ENCODE measurements at places on chromosomes 1 and 21.

DNA sequence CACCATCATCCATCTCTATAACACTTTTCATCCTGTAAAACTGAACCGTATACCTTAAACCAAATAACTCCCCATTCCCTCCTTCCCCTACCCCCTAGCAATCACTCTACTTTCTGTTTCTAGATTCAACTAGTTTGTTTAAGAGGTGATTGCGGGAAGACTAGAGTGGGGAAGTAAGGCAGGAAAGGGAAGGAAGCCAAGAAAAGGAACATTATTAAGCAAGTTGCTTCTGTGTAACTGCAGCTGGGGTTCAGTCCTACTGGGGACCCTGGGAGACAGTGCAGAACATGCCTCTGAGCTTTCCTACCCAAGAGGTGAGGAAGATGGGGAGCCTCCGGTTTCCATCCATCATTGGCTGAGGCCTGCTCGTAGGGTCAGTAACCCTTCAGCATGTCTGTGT, 28.9 kb upstream of the H3-3A start:
- DNase-seq: no peak

- no peak for DNase-seq
Observed at GRCh38 chr1:31788825-31789256, 24.7 kb upstream of the ADGRB2 start.

GRCh38 chr21:32423320-32424190, 11.0 kb downstream of the EVA1C start:
- DNase-seq: no peak

GRCh38 chr1:59064592-59064991, 232.3 kb upstream of the FGGY start:
- DNase-seq: no peak

DNA sequence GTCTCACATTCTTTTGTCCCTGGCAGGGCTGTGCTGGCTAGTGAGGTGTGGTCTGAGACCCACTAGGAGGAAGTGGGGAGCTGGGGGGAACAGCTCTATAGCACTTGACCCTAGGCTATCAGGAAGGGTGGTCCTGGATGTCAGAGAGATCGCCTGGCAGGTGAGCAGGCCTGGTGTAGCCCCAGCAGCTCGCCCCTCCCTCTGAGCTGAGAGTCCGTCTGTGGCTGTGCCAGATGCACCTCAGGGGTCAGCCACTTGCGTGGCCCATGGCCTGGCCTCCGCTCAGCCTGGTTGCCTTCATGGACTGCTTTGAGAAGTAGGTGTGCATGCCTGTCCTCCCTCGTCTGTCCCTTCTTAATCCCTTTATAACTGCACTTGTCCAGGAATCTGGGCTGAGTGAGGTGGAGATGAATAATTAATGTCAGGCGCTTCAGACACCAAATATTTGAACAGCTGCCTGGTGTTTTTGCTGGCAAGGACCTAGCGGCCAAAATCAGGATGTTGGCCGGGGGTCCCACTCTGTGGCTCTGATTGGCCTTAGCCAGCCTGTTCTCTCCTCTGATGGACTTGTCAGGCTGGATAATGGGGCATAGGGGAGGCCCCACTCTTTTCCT, 30.5 kb downstream of the TMEM53 start:
- no peak for DNase-seq

GRCh38 chr1:30412241-30413110, 310.9 kb downstream of the MATN1 start:
- no peak for DNase-seq

DNA sequence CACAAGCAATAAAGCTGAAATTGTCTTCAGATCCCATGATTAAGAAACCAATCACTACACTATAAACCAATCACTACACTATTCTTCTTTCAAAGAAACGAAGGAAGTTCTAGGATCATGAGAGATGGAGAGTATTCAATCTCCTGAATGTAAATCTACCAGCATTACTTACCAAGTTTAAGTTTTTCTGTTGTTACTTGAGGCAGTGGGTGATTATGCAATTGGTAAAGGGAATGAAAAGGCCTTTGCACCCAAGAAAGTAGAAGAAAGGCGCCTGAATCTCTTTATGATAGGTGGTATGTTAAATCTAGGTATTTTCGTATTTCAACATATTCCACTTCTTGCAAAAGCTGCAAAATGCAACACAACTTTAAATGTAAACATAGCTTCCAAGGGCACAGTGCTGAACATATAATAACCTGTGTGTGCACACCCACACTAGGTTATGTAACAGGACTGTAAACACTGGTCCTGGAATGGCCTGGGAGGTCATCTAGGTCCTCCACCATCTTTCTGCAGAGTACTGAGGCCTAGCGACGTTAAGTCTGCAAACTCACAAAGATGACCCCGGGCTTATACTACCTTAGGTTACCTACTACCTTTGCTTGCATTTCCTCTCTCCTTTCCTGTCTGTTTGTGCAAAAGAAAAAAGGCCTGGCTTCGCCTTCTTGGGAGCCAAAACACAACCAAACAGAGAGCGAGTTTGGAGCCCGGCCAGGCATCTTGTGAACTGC, 1.1 kb upstream of the UAP1 start:
- no peak for DNase-seq

DNA sequence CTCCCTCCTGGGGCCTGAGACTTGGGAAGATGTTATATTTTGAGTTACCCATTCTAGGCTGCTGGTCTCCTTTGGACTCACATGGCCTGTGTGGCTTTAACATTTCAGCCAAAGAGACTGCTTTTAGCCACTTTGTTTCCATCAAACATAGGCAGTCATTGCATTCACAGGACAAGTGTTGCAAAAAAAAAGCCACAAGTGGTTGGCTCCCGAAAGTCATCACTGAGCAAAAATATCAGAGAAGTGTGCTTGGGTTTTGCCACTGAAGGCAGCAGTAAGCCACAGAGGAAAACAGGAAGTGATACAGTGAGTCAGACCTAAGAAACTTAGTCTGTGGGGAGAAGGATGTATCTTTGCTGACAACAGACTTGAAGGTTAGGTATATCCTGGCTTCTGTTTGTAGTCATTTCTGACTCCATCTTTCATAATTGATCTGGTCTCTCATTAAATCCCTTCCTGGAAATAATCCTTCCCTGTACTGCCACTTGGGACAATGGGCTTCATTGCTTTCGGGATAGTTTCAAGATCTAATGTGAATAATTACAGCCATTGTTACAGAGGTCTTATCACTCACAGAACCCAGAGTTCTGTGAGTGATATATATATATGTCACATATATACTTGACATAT, 80.9 kb downstream of the COLGALT2 start:
- peak; percentile 67 for DNase-seq

- DNase-seq: peak; percentile 47
Observed at GRCh38 chr1:148318123-148318903, 164.8 kb downstream of the PPIAL4G start.

- no peak for DNase-seq
Observed at GRCh38 chr1:60866917-60867531, 215.3 kb upstream of the NFIA start.

DNA sequence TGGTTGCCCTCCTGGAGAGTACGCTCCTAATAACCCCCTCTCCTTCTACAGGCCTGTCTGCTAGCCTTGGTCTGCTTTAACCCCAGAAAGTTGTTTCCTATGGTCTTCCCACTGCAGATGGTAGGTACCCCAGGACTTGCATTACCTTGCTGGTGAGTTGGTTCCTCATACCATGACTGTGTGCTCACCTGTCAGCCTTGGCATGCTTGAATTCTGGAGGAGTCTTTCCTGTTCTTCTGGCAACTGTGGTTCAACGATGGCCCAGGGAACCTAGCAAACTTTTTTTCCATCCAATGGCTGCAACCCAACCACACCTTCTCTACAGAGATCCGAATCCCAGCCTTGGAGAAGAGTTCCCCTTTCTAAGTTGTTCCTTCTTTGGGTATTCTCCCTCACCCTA, 36.9 kb downstream of the RPS6KC1 start:
- DNase-seq: no peak

DNA sequence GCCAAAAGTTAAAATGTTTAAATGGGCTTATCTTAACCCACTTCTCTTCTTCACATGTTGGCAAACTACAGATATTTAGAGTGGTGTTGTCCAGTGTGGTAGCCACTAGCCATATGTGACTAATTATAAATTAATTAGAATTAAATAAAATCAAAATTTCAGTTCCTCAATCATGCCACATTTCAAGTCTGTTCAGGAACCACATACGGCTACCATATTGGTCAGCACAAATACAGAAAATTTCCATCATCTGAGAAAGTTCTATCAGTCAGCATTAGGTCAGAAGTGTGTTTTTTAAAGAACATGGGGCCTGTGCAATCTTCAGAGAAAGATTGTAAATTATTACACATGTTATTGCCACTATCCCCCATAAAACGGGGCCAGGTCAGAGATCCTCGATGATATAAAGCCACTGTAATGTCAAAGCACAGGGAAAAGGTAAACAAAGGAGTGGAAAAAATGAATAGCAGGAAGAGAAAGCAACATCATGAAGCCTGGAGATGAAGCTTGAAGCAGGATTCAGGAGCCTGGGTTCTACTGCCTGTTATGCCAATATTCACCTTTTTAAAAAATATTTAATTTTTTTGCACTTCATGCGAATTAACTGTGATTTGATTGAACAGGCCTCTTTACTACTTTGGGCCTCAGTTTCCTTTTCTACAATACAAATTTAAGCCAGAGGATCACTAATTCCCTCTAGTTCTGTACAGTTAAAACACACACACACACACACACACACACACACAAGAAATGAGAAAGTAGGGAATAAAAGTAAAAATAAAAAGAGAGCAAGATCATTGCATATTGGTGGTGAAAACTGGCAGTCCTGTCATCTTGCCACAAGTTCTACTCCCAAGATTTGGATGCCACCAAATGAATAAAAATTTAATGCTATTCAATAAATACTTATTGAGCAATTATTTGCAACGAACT, 2.3 kb downstream of the RSBN1 start:
- DNase-seq: no peak

DNA sequence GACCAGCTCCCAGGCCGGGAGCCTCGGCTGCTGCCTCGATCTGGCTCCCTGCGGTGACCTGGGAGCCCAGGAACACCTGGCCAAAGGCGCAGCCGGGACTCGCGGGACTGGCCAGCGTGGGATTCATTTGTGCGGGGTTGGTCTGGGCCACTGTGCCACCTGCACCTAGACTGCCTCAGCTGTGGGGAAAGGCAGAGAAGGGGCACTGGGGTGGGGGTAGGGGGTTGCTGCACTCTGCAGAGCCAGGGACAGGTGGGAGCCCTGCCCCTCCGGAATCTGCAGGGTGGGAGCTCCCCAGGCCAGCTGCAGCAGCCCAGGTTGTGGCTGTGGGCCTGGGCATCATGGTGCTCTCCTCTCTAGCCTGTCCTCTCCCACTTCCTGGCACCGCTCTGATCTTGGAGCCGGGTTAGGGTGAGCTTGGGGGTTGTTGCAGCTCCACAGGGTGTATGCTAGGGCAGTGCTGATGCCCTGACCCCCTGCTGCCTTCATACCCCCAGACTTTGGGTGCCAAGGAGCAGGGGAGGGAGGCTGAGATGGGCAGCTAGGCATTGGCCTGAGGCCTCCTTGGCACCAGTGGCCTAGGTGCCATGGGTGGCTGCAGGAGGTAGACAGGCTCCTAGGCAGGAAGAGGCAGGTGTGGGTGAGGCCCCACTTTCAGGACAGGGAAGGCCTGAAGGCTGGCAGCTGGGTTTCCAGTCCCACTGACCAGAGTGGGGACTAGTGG, 57.5 kb upstream of the ETV3 start:
- DNase-seq: no peak

DNA sequence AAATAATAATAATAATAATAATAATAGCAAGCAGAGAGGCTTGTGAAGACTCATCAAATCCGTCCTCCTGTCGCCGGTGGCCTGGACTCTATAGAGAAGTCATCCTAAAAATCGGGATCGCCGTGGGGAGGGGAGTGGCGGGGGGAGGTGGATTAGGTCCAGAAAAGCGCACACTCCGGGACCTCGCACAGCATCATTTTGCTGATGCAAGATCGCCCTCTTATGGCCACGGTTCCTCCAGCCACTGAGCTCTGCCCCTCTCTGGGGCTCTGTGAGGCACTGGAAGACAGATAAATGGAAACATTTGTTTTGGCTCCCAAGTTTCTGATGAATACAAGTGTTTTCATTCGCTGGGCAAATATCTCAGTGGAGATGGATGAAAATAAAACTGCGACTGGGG, 612.0 kb downstream of the MATN1 start:
- no peak for DNase-seq

DNA sequence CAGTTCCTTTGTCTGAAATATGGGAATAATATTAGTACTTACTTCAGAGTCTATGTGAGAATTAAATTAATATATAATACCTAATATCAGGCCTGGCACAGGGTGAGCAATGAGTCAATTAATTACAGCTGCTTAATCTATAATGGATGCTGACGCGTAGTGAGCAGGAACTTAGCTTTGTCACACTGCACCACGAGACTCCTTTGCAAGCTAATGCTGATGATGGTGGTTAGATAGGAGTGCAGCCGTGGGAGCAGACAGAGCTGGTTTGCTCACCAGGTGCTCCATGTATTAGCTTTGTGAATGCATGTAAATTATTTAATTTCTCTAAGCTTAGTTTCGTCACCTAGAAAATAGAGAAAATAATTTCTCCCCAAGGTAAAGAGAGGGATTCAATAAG, 35.1 kb downstream of the KCNJ15 start:
- DNase-seq: no peak

DNA sequence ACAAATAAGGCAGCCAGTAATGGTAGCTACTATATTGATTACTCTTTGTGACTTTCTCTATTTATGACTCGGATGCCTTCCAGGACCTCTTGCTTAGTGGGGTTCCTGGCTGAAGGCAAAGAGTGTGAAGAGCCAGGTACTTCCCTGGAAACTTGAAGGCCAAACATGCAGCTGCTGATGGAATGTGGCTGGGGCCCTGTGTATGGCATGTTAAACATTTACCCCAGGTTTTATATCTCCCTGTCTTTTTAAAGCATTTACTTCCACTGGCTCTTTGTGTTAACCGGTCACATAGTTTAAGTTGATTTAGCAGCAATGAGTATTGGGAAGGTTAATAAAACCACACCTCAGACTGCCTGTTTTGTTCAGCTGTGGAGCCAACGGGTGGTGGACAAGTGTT, 45.7 kb upstream of the PAXBP1 start:
- DNase-seq: no peak

DNA sequence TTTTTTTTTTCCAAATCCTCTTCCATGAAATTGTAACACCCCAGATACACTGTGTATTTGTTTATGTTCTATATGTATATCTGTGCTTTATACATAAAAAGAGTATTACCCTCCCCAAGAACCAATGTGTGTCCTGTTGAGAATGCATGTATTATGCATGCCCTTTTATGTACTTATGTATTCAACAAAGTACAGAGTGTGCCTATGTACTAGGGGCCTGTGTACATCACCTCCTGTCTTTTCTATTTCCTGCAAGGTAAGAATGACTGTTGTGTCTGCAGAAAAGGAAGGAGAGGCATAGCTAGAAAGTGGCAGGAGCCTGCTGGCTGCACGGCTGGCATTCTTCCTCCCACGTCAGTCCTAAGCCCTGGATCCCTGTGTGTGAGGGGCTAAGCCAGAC, 7.0 kb downstream of the TMEM61 start:
- DNase-seq: no peak

DNA sequence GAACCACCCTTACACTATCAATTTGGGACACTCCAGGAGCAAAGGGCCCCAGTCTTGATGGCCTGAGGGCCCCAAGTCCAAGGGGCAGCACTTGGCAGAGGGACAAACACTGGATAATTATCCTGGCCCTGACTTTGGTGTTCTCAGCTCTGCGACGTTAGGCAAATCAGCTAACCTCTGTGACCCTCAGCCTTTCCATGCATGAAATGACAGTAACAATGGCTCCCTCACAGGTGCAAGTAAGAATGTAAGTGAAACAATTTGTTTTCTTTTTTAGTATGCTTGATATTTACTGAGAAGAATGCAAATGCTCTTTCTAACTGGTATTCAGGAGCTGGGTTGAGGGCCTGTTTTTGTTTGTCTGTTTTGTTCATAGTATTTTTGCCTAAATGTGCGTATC, 61.6 kb upstream of the PRDX6 start:
- DNase-seq: no peak

Data from GM19239 (cell line).